Fibroblast of skin of right biceps (primary cell): ENCODE measurements at places on chromosomes 16 and 17.

DNA sequence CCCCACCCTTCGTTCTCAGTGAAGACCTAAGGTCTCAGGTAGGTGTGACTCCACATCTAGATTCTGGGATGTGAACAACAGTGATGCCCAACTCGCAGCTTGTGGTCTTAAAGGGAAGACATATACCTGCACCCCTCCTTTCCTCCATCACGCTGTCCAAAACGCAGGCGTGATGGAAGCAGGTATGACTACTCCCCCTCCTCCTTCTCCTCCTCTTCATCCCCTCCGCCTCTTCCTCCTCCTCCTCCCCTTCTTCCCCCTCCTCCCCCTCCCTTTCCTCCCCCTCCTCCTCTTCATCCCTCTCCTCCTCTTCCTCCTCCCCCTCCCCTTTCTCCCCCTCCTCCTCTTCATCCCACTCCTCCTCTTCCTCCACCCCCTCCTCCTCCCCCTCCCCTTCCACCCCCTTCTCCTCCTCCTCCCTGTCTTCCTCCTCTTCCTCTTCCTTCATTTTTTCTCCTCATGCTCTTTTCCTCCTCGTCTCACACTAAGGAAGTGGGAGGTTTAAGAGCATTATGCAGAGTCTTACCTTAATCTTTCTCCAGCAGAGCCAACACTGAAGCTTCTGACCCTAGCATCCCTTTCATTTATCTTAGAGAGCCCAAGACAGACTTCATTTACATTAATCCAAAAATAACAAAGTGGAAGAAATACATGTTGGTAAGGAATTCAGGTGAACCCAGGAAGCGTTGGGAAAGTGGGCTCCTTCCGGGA is 352.5 kb downstream of the FOXL1 start:
- DNase-seq: no peak

DNA sequence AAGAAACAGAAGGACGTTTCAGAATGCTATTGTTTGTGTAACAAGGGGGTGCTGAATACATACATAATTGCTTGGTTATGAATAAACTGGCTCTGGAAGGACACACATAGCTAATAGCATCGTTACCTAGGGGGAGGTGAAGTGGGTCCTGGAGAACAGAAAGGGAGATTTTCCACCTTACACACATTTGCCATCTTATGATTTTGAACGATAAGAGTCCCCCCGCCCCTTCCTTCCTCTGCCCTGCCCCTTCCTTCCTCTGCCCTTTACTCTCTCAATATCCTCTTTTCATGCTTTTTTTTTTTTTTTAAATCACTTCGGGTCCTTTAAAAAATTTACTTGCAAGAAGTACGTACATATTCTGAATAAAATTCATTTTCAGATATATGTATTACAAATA is 902 bp upstream of the DHRS7B start:
- no peak for DNase-seq

GRCh38 chr17:28993645-28994426 is 12.0 kb downstream of the SEZ6 start:
- DNase-seq: no peak

DNA sequence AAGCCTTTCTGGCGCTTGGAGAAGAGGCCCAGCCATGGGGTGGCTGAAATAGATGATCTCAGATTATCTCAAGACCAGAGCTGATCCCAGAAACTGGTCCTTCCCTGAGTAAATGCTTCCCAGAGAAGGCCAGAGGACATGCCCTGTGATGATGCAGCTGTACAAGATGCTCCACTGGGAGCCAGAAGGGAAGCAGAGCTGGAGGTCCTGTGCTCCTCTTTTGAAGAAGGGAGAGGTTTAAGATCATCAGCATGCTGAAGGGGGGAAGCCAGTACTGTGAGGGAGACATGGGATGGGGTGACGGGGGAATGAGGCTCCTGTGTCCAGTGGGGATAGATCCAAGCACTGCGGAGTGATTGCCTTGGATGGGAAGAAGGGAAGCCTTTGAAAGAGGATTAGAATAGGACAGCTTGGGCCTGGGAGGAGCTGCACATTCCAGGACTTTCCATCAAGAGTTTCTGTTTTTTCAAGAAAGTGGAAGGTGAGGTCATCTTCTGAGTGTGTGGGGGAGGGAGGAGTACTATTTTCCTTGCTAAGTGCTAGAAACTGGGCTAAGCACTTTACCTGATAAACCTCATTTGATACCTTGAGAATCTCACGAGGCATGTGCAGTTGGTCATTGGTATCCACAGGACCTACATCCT is 16.4 kb upstream of the ALOX15B start:
- peak; percentile 32 for DNase-seq

- no peak for DNase-seq
These were observed 823.8 kb downstream of the CDH11 start for GRCh38 chr16:64297863-64298600.

- DNase-seq: no peak
These were observed 19.4 kb upstream of the C16orf95 start for GRCh38 chr16:87336434-87337240.

DNA sequence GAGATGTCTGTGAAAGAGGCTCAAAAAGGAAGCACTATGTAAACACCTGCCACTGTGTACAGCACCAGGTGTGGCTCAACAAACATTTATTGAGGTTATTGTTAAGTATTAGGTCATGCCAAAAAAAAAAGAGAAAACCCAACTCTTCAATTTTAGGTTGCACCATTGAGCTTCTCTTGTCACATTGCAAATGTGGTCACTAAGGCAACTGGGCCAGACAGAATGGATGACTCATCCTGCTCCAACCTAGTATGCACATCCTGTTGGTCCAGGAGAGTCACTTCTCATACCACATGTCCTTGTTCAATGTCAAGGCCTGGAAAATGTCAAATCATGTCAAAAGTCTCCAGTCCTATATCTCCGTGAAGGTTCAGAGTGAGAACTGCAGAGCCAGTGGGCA is 25.0 kb downstream of the HOXB1 start:
- peak; percentile 90 for DNase-seq

DNA sequence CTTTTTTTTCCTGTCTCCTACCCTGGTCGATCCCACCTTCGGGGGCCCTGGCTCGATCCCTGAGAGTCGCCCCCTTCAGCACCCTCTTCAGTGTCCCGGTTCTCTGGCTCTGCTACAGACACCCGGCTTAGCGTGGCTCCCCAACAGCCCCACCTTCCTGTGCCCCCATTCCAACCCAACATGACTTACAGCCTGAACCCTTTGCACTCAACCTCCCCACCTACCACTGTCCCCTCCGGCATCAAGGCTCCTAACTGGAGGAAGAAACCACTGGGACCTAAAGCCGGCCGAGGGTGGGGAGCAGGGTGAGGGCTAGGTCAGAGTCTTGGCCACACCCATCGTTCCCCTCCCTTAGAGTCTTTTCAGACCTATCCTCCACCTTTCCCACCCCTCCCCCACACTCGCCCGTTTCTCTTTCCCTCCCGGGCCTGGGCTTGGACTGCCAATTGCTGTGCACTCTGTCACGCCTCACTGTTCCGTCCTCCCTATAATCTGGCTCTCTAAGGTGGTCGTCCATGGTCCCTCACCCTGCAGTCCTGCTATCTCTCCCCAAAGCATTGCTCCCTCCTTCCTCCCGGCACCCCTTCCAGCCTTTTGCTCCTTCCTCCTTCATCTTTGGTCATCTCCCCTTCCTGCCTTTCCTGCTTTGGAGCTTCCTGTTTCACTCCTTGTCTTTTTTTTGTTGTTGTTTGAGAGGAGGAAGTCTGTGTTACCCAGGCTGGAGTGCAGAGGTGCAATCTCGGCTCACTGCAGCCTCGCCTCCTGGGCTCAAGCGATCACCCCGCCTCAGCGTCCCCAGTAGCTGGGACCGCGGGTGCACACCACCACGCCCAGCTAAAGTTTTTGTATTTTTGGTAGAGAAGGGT is 890 bp upstream of the CLDN7 start:
- no peak for DNase-seq

- no peak for DNase-seq
These were observed 48.7 kb upstream of the GSE1 start for GRCh38 chr16:85564277-85565051.

GRCh38 chr17:48564188-48565021 is 13.7 kb downstream of the HOXB4 start:
- peak; percentile 57 for DNase-seq
